ENCODE measurements at places on chromosomes 6 and 20.
A peak's percentile ranks its signal among the peaks of the same experiment; 100 is the strongest.

GRCh38 chr20:5197270-5197827 is 70.5 kb downstream of the CDS2 start:
- DNase-seq, result no peak

DNA sequence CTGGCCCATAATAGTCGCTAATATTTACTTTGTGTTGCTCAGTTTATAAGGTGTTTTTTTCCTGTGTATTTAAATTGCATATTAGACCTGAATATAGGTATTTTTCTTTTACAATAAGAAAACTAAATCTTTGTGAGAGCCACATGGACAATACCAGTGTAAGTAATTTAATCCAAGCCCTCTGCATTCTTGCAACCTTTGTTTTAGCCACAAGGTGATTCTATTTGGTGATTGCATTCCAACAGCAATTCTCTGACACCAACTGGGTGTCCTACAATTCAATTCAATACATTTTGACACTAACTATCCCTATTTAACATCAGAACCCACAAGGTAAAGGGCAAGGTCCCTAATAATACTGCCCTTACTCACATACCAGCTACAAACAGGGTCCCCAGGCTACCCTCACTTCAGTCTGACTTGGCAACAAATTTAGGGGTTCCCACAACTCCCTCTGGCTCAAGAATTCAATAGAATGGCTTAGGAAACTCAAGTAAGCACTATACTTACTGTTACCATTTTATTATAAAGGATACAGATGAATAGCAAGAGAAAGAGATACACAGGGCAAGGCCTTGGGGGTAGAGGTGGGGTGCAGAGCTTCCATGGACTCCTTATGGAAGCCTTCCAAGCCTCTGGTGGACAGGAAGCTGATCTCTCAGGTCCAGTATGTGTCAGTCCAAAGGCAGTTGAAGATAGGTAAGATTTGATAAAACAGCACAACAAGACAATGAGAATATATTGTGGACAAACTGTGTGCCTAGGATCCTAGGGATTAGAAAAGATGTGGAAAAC is 169.3 kb downstream of the CD83 start:
- no peak for DNase-seq

DNA sequence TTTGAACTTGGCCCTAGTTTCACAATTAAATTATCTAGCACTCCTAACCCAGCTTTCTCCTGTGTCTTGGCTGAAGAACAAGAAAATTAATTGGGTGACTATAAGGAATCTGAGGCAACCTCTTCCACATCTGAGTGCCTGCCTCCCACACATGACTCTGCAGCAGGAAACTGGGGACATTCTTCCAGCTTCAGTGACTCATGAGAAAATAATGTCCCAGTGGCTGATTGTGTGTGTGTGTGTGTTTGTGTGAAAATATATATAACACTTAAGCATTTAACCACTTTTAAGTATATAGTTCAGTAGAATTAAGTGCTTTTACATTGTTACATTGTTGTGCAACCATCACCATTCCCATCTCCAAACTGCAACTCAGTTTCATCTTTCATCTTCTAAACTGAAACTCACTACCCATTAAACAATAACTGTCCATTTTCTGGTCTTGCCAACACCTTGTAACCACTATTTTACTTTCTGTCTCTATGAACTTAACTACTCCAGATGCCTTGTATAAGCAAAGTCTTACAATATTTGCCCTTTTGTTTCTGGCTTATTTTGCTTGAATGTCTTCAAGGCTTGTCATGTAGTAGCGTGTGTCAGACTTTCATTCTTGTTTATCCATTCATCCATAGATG is 8.7 kb downstream of the TRIM38 start:
- DNase-seq, result no peak

- DNase-seq, result peak; percentile 71
Measured at GRCh38 chr6:16205377-16206144, 32.8 kb upstream of the GMPR start.

GRCh38 chr6:21398741-21399325 is 194.7 kb upstream of the SOX4 start:
- DNase-seq, result no peak

DNA sequence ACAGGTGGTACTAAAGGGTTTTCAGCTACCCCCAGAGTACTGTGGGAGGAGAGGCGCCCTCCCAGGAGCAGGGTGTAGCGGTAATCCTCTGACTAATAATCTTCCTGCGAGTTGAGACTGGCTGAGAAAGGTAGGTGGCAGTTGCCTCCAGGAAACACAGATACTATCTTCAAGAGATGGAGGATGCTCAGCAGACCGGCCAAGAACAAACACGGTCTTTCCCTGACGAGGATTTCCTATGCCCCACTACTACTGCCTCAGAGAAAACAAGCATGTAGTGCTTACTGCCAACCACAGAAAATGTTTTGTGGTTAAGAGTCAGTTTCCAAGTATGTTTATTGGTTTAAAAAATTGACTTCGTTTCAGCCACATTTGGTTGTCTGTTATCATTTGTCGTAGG is 26.8 kb downstream of the C6orf89 start:
- no peak for DNase-seq
